ENCODE measurements at places on chromosomes 5 and 9.
A peak's percentile ranks its signal among the peaks of the same experiment; 100 is the strongest.

DNA sequence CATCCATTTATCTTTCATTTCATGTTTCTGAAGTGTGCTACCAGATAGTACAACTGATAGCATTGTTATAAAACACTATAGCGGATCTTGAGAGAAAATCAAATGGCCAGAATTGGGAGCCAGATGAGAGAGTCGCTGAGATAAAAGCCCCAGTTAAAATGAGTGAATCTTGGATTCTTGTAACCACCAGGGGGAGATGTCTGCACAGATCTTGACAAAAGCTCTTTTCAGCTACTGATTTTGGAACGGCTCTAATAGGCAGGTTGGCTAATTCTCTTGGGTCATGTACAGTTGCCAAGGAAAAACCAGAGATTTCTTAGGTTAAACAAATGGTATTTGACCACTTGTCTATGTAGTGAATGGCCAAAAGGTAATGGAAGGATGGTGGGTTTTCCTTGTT is 21.7 kb downstream of the F2RL2 start:
- peak; percentile 64 for DNase-seq

DNA sequence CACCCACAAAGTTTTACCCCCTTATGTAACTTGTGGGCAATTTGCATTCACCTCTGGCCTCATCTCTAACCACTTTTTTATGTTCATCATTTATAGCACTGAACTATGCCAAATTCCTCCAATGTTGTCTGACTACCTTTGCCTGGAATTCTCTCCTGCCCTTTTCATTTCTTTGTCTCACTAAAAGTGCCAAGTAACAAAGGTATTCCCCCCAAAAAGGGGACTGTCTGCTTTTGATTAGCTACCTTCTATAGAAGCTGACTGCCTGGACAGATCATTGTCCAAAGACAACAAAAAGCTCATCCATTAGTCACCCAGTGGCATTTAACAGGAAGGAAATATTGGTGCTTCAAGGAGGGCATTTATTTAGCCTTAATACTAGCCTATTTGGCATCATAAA is 189.9 kb upstream of the VCAN start:
- DNase-seq: no peak

DNA sequence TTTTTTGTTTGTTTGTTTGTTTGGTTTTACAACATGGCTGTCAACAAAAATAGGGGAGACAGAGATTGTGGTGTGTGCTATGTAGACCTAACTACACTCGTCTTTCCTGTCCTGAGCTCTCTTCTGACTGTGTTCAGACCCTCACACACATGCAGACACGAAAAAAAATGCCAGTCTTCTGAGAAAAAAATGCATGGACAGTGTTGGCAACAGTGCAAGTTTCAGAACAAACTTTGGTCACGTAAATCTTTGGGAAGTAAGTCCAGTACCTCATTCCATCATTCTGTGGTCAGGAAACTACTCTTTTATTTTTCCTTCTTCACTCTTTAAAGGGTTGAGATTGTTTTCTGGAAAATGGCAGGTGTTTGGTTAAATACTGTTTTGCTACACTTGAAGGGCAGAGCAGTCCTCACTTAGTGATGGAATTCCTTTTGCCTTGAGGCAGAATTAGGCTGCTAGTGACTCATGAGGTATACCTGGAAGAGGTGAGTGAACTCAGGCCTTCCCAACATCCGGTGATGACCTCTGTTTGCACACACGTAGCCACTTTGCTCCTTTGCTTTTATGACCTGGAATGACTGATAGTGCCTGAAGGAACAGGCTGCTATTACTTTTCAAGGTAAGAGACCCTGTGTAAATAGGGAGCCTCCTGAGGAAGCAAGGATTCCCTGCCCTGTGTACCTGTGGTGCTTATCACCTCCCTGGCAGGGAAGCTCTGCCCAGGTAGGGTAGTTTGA is 81.6 kb upstream of the TNFAIP8 start:
- DNase-seq: no peak

GRCh38 chr9:134943411-134943810 is 25.7 kb upstream of the FCN1 start:
- DNase-seq: no peak

- no peak for DNase-seq
Observed at GRCh38 chr9:72633966-72634365, 112.6 kb downstream of the TMC1 start.

- no peak for DNase-seq
Observed at GRCh38 chr9:123335193-123335985, 20.6 kb upstream of the CRB2 start.

Measured in CD4-positive, alpha-beta T cell treated with Interleukin-21 for 1 hour (primary cell).